ENCODE measurements at places on chromosomes 16 and 17.

DNA sequence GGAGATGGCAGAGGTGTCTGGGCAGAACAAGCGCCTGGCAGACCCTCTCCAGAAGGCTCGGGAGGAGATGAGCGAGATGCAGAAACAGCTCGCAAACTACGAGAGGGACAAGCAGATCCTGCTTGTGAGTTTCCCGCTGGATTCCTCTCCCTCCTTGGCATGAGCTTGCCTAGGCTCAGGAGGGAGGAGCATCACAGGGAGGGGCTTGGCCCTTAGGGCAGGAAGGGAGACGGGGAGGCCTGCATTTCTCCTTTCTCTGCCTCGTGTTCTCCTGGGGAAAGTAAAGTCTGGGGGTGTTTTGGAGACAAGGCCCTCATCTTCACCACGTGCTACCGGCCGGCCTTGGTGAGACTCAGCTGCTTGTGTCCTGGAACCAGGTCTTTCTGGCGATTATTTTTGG, 18.0 kb upstream of the DBNDD1 start:
- DNase-seq: no peak

- no peak for DNase-seq
These were observed 39.3 kb downstream of the ABAT start for GRCh38 chr16:8713635-8714172.

GRCh38 chr17:65504141-65504540, 57.3 kb downstream of the AXIN2 start:
- no peak for DNase-seq

GRCh38 chr16:10250137-10250828, 68.1 kb upstream of the GRIN2A start:
- DNase-seq: no peak

DNA sequence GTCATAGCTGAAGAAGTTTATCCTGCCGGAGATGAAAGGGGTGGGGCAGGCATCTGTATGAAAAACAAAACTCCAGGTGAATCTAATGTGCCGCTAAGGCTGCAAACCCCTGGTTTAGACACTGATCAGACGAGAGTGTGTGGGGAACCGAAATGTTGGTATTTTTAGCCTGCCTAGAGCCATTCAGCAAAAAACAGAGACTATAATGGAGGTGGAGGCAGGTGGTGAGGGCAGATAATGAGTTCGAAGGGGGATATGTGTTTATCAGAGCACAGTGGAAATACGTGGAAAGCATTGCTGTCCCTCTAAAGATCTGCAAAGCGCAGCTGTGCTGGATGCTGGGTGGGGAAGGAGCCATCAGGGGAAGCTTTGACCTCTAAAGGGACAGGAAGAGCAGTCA, 127.5 kb upstream of the WSCD1 start:
- no peak for DNase-seq

GRCh38 chr16:30921748-30922419, 1.5 kb upstream of the FBXL19 start:
- DNase-seq: peak; percentile 71

- DNase-seq: no peak
These were observed 232.1 kb upstream of the CACNG5 start for GRCh38 chr17:66602659-66603384.

GRCh38 chr17:5762191-5762590, 177.9 kb upstream of the NLRP1 start:
- no peak for DNase-seq

GRCh38 chr16:12239226-12239625, 262.7 kb downstream of the SNX29 start:
- DNase-seq: no peak

DNA sequence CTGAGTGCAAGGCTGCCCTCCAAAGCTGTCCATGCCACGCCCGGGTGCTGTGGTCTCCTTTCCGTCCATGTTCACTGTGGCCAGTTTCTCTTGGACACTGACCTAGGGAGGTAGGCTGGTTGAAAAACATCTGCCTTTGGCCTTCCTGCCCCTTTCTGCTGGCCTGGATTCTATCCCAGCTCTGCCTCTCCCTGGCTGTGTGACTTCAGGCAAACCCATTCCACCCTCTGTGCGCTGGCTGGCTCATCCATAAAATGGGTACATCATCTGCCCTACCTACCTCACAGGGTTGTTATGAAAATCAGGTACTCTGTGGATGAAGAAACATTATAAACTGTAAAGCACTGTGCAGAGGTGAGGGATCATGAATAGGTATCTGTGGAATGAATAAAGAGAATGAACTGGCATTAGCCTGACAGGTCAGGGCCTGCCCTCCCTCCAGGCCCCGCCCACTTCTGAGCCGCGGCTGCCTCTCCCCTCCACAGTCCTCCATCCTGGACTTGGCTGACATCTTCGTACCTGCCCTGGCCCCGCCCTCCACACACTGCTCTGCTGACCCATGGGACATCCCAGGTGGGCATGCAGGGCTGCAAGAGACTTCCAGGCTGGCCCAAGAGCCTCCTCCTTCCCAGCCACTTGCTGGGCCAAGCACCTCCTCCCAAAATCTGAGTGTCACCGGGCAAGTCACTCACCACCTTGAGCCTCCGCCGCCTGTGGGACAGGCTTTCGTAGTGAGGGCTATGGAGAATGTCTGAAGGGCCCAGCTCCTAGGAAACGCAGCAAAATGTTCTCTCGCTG, 7.0 kb upstream of the SPATA20 start:
- DNase-seq: no peak

DNA sequence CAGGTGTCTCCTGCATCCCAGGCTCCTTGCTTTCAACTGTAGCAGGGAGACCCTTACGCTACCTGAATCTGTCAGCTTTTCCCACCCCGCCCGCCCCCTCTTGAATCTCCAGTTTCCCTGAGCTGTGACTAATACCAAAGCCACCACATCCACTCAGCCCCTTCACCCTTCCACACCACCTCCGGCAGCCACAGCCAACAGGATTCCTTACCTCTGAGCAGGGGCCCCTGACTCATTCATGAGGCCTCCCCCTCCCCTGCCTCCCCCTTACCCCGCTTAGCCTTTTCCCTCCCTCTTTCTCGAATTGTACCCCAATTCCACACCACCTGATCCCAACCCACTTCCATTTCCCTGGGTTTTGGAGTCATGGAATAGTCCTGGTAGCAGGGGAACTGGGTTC, 2.3 kb downstream of the STX1B start:
- no peak for DNase-seq

DNA sequence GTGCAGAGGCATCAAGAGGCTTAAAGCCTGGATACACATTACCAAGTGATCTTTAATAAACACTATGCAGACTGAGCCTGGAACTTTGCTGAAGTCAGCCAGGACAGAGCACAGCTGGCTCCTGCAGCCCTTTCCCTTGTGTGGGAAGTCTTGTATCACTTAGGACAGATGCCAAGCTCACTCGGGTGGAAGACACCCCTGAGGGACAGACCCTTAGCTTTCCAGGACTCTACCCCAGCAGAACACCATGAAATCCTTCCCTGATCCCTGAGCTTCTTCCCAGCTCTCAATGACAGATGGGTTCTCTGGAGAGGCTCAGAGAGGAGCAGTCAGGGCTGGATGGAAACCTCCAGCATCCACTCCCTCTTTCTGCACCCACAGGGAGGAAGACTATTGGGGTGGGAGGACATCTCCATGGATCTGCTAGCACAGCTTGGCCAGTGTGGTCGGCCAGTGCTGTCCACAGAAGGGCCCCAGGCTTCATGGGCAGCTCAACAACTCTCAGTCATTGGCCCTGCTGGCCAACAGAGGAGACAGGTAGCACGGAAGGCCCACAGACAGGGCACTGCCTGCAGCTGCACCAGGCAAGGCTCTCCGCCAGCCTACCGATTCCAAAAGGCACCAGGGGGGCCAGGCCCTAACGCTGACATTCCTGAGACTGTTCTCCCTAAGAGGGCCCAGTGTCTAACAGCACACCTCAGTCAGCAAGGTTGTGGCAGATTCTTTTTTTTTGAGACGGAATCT, 15.9 kb downstream of the RAB5C start:
- DNase-seq: no peak

GRCh38 chr16:89395150-89396142, 94.9 kb downstream of the ANKRD11 start:
- DNase-seq: no peak

- no peak for DNase-seq
These were observed 51.3 kb upstream of the ADORA2B start for GRCh38 chr17:15893658-15894024.

GRCh38 chr16:55735120-55735781, 79.5 kb downstream of the SLC6A2 start:
- no peak for DNase-seq

DNA sequence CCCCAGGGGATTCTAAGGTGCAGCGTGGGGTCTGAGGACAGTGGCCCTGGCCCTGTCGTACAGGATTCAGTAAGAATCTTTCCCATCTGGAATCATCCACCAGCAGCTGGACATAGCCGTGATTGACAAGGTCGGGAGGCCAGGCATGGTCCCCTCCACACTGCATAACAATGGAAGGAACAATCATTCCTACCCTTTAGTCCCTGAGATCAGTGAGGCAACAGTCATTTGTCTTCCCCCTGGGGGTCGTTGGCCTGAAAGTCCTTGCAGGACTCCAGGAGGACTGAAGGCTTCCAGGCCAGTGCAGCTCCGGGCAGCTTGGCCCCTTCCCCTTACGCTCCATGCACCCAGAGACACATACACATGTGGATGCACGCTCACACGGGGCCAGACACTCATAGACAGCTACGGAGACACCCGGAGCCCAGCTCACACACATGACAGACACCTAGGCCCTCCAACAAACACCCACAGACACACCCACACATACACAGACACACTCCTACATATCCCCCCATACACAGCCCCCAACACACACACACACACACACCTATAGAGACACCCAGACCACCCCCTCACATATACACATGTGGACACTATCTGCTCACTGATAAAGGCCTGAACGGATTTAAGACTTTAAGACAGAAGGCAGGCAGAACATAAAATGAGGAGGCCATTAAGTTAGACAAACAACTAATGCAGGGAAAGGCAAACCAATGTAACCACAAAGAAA, 42.9 kb downstream of the LITAF start:
- no peak for DNase-seq

GRCh38 chr17:82655038-82655479, 6.8 kb upstream of the WDR45B start:
- DNase-seq: no peak

DNA sequence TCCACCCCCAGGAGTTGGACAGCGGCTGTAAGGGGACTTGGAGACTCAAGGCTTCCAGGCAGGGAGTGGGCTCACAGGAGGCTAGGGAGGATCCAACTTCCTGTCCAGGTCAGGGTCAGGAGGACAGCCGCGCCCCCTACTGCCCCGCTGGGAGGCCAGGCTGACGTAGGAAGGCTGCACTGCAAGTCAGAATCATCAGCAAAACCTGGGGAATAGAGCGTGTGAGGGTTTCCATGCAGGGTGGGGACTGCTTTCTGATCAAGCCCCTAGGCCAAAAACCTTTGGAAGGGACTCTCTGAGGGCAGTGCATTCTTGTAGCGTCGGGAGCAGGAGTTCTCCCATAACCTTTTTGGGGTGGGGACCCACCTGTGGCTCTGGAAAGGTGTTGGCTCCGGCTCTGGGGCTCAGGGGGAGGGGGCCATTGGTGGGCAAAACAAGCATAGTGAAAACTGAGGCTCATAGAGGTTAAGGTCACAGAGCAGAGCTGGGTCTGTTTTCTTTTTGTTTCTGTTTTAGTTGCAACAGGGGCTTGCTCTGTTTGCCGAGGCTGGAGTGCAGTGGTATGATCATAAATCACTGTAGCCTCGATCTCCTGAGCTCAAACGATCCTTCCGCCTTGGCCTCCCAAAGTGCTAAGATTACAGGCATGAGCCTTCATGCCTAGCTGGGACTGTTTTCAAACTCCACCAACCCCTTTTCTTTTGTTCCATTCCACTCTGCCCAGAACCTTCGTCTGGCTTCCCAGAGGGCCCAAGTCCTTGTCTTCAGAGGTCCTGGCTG, 22.1 kb downstream of the RAI1 start:
- DNase-seq: no peak

DNA sequence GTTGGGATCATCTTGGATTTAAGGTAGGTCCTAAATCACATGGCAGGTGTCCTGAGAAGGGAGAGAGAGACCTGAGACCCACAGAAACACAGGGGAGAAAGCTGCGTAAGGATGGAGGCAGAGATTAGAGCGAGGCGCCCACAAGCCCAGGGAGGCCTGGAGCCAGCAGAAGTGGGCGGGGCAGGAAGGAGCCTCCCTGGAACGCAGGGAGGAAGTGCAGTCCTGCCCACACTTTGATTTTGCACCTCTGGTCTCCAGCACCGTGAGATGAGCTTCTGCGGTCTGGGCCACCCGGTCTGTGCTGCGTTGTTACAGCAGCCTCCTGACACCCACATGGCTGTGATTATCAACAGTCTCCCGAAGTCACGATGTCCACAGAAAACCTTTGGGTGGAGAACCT, 6.4 kb downstream of the DNASE1L2 start:
- no peak for DNase-seq

- no peak for DNase-seq
These were observed 82.1 kb upstream of the ELAC2 start for GRCh38 chr17:13099926-13100325.

- no peak for DNase-seq
These were observed 17.7 kb downstream of the HOXB1 start for GRCh38 chr17:48513097-48513496.

DNA sequence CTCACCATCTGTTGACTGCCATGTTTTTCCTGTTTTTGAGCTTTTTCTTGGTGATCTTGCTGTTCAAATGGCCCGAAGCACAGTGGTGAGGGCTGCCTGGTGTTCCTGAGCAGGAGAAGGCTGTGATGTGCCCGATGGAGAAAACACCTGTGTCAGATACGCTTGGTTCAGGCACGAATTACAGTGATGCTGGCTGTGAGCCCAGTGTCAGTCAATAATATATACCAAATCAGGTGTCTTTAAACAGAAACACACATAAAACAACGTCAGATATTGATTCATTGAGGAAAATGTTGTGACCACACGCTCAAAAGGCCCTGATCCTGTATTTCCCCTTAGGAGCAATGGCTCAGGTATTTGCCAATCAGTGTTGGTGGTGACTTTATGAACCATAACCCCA, 111.7 kb downstream of the SDR42E1 start:
- DNase-seq: no peak

DNA sequence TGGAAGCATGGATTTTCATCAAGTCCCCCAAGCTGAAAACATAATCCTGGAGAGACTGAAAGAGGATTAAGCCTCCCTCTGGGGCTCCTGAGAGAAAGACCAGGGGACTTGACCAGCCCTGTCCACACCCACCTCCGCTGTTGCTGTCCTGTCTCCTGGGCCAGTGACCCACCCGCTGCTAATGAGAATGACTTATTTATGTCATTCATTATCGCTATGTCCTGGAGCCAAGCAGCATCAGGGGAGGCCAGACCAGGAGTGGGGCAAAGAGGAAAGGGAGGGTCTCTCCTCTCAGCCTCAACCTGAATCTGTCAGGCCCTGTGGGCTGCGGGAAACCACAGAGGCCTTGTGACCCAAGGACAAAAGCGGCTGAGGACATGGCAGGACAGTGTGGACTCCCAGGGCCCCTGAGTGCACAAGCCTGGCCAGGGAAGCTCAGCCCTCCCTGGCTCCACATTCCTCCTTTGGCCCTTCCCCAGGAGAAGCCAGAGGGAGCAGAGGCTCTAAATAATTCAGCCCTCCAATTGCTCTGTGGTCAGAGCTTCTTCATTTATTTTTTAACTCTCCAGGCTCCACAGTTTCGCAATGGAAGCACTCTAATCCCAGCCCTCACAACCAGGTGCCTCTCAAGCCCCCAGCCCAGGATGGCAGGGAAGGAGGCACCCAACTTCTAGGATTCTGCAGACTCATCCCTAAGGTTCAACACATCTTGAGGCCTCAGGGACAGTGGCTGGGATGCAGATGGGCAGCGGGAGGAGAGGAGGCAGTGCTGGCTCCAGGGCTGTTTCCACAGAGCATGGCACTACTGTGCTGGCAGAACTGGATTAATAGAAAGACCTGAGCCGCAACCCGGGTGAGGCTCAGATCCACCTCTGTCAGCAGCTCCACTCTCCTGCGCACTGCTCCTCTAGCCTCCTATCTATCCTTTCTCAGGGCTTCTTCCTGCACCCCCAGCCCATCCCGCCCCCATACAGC, 19.1 kb downstream of the CUEDC1 start:
- DNase-seq: no peak
